ENCODE measurements at places on chromosomes 12 and 14.
A peak's percentile ranks its signal among the peaks of the same experiment; 100 is the strongest.

DNA sequence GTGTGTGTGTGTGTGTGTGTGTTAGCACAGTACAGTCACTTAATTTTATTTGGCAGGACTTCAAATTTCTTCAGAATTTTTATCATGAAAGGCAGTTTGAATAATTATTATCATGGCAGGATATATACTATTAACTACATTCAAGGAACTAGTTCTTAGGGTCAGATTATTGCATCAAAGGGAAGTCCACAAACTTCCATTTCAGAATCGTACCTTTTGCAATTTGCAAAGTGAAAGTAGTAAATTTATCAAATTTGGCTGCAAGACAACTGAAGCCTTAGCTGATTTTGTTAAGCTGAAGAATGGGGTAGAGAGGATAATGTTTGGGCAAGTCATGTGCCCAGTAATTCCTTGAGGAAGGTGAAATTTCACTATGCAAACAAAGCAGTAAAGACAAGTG, 68.2 kb downstream of the PLEKHG7 start:
- no peak for DNase-seq

GRCh38 chr14:49950275-49951228, 57.7 kb downstream of the ARF6 start:
- no peak for DNase-seq

- DNase-seq = no peak
Observed at GRCh38 chr12:9043766-9044165, 54.4 kb downstream of the KLRG1 start.

DNA sequence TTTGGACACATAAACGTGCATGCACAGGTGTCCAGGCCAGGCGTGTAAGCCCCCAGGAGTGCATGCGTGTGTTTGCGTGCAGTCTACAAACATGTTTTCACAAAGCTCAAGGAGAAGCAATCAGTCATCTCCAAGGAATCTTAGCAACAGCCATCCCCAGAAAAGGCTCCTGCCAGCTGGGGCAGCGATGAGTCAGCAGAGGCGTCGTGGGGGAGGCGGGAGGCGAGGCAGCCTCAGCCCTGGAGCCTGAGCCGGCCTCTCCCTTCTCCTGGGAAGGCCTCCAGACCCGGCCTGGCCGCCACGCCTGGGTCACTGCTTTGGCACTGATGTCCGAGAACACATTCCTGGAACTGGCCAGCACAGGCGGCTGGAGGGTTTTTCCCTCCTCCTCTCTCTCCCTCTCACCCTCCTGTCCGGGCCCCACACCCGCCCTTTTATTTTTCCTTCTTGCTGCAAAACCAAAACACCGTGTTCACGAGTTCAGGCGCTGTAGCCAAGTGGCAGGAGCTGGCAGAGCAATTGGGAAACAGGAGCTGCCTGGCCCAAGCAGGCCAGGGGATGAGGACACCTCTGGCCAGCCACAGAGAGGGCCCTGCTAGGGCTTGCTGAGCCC, 92.7 kb downstream of the LRRC74A start:
- DNase-seq = no peak

GRCh38 chr12:103944964-103945363, 14.8 kb downstream of the HSP90B1 start:
- DNase-seq = no peak

DNA sequence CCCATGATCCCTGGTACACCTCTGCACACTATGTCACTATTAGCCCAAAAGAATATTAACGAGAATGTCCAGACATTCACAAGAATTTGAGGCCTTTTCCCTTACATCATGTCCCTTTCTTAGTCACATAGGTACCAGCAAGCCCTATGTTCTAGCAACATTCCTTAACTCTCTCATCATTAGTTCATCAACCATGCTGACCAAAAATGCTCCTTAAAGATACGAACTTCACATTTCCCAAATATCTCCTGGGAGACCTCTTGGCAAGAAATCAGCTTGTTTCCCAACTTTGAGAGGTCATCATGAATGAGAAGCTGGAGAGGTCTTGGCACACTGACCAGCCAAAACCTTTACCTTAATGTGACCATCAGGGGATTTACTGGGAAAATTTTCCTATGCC, 4.6 kb downstream of the SALL2 start:
- DNase-seq = no peak

GRCh38 chr14:100875861-100876590, 27.5 kb downstream of the RTL1 start:
- no peak for DNase-seq

- no peak for DNase-seq
Observed at GRCh38 chr12:116969615-116970585, 59.1 kb downstream of the FBXW8 start.

- no peak for DNase-seq
Observed at GRCh38 chr12:91542666-91543065, 360.0 kb upstream of the DCN start.

GRCh38 chr12:15494329-15495046, 172.2 kb downstream of the PTPRO start:
- no peak for DNase-seq

DNA sequence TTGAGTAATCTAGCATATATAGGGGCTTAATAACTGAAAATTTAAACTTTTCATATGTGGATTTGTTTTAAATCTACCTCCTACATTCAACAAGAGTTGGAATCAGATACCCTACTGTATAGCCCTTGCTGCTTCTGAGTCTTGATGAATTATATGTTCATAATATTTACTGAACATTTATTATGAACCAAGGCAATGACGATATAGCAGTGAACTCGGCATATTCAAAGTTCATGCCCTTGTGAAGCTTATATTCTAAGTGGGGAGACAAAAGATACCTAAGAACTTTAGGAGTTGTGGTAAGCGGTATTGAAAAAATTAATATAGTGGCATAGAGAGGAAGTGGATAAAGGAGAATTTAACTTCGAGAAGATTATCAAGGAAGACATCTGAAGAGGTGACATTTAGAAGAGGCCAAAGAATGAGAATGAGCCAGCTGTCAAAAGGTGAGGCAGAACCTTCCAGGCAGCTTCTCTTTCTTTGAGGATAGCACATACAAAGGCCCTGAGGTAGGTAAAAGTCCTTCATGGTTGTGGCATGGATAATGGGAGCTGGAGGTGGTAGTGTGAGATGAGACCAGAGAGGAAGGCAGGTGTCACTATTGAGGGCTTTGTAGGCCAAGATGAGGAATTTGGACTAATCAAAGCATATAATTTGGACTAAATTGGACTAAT, 10.2 kb downstream of the EID3 start:
- DNase-seq = no peak

DNA sequence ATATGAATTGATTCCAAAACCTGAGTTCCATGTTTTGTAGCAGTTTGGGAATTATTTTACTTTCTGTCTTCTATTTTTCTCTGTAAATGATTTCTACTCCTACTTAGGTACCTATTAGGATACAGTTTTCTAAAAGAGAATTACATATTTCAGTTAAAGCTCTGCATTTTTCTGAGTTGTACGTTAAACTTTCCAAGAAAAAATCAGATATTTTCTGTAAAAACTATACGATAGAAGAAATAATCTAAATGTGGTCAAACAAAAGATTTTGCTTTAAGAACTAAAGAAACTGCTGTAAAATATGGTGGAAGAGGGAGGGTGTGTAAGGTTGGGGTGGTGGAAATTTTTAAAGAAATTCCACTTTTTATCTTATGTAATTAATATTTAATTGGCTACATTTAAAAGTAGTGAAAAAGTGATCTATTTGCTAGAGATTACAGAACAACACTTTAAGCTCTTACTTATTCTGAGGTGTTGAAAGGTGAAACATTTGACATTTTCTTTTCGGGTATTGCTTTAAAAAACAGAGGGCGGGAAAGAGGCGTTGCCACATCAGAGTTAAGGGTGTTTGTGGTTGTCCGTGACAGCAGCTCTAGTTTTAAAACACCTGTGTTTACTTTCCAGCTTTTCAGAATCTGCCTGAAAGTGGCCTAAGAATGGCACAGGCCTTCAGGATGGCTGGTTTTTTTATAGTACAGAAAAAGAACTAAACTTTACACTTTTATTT, 187.3 kb downstream of the MIPOL1 start:
- DNase-seq = no peak

DNA sequence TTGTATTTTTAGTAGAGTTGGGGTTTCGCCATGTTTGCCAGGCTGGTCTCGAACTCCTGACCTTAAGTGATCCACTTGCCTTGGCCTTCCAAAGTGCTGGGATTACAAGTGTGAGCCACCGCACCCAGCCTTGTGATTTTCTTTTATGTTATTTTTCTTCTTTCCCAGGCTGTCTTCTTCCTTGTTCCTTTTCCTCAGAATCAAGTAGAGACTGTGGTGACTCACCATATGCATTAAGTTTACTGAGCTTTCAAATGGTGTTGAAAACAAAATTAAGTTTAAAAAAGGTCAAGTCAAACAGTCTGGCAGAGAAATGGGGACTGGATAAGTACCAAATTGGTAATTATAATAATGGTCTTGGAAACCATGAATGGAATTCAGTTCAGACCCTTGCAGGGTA, 5.7 kb downstream of the ARPC3 start:
- DNase-seq = no peak

- DNase-seq = no peak
Observed at GRCh38 chr12:85820101-85820500, 16.1 kb downstream of the RASSF9 start.

- no peak for DNase-seq
Observed at GRCh38 chr12:90741611-90742010, 213.4 kb downstream of the CCER1 start.

DNA sequence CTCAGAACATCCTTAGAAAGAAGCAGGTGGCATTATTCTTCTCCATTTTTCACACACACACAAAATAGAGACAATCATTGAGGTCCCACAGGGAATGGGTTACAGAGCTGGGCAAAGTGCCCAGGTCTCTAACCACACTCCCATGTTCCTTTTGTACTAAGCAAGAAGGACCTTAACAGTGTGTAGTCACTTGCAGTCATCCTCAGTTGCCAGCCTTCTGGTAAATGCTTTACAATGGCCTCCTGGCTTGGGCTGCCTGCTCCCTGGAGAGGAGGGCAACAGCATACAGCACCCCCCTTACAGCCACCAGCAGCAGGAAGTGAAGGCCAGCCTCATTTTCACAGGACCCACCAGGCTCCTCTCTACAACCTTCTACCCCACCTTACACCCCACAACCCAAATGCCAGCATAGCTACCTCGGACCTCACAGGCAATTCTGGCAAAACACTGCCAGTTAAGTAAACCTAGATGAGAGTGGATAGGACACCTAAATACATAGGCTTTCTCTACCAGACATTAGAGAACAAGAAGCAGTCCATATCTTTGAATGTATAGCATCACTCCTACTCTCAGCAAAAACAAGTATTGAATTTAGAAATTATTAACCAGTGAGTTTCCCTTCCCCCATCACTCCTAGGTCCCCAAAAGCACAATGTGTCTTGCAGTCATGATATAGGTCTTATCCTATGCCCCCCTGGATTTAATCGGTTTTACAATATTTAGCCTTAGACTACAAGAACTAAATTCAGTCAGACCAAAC, 88.1 kb downstream of the PPP2R5E start:
- no peak for DNase-seq

GRCh38 chr14:53954551-53955228, 1.9 kb downstream of the BMP4 start:
- DNase-seq = peak; percentile 36

DNA sequence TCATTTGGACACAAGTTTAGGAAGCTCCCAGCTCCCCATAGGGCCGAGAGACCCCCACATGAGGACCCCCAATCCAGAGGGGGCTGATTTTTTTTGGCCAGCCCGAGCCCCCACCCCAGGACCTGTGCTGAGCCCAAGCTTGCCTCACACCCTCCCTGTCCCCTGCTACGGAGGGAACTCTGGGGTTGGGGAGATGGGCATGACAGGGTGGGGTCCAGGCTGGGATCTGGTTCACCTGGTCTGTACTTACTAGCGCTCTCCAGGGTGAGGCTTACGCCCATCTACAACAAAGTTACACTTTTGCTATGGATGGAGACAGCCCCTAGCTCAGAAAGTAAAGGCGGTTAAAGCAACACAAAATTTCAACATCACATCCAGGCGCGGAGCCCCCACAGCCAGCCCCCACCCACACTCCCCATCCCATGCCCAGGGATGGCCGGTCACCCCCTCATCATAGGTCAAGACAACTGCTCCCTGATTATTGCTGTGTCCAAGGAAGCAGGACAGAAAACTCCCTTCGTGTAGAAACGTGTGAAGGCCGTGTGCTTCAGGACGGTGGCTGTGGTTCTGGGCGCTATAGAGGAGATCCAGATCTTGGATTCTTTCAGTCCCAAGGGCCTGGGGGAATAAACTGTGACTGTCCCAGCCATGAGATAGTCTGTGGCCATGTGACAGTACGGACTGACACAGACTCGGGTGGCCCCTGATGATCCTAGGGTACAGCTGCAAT, 10.7 kb downstream of the SLC25A29 start:
- DNase-seq = no peak

- DNase-seq = no peak
Observed at GRCh38 chr12:113230315-113231234, 9.3 kb downstream of the TPCN1 start.

- no peak for DNase-seq
Observed at GRCh38 chr12:133130808-133131128, 341 bp downstream of the ZNF10 start.

DNA sequence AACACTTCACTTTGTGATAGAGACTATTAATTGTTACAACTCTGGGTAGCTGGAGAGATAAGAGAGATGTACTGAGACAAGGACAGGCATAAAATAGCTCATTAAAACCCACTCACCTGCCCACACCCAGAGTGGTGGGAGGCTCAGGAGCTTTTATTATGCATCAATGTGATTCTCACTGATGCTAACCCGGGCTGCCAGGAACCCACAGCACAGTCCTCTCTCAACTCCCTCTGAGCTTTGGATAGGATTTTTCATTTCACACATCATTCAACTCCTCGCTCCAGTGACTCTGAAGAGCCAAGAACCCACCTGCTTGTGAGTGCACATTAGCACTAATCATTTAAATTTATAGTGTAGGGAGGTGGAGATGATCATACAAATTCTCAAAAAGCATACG, 827.9 kb downstream of the FLRT2 start:
- DNase-seq = no peak

- no peak for DNase-seq
Observed at GRCh38 chr14:63421226-63421625, 102.5 kb upstream of the GPHB5 start.

DNA sequence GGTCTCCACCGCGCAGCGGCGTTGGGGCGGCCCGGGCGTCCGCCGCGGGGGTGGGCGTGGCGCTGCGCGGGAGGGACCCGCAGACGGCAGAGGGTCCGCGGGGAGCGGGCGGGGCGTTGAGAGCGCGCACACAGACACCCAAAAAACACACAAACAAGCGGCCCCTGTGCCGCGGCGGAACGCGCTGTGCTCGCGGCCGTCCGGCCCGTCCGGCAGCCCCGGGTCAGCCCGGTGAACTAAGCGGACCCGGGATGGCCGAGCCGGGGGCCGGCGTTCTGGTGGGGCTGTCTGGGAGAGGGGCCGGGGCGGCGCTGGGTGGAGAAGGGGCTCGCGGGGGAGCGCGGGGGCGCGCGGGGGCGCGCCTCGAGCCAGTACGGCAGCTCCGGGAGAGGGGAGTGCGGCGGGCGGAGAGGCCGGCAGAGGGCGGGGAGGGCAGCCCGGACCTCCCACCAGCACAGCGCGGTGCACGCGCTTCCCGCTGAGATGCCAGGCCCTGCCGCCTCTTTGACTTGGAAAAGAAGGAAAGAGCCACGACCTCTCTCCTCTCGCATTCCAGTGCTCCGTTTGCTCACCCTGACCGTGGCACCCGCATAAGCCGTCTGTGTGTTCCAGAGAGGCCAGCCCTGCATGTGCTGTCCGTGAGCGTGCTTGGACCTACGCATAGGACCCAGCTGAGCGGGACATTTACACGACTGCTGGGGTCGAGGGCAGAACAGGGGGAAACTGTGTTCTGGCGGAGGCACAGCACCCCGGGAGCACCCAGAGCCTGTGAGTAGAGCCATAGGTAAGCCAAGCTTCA, 10.3 kb downstream of the SLC6A12 start:
- no peak for DNase-seq

All from activated T-cell treated with anti-CD3 and anti-CD28 coated beads, Interleukin-2, amount 50 U/mL, for 24 hours (primary cell).